ENCODE measurements at places on chromosomes 1 and 21.

- H3K4me1 ChIP-seq: no peaks in the 10 kb centered on the region
- no peak overlapping the region for H3K4me3 ChIP-seq
- no peak for DNase-seq
- H3K27ac ChIP-seq: no peak overlapping the region
- no peaks in the 10 kb centered on the region for H3K27me3 ChIP-seq
These were observed 492.6 kb downstream of the KCNT2 start for GRCh38 chr1:196115646-196116045.

- peaks cover 12% of the 10 kb centered on the region for H3K27me3 ChIP-seq
- H3K36me3 ChIP-seq: no peaks in the 10 kb centered on the region
- H3K27ac ChIP-seq: no peak overlapping the region
- no peak for DNase-seq
- H3K4me3 ChIP-seq: no peak overlapping the region
- no peaks in the 10 kb centered on the region for H3K4me1 ChIP-seq
These were observed 23.2 kb upstream of the BECN2 start for GRCh38 chr1:241934201-241934848.

DNA sequence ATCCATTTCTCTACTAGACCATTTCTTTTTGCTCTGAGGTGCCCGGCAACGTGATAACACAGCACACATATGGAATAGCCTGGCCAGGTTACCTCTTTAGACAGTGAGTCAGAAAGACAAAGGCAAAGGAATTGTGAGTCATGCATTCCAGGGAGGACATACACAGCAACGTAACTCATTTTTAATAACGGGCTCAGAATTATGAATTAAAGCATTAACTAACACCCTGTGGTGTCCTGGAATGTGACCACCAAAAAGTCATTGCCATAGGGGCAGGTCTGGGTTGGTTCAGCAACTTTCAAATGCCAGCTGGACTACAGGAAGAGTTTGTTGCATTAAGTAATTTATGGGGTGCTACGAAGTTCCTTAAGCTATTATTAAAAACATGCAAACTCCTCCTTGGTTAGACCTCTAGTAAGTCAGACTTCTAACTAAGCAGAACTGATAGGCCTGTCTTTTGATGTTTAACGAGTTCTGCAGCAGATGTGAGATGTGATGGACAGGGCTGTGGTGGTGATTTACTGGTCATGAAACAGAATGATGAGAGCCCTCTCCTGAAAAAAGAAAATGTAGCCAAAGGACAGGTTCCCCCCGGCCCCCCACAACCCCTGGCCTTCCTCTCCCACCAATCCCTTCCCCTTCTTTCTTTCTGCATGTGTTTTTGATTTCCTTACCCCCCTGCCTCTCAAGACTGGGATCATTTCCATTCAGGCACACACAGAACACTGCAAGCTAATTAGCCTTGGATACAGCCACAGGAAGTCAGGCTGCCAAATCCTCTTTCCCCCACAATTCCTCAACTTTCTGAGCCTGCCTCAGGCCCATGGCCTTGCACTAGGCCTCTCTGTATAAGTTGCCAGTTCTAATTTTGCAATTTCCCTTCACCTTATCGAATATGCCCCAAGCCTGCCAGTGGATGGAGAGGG, 88.9 kb upstream of the HAO2 start:
- no peaks in the 10 kb centered on the region for H3K4me1 ChIP-seq
- no peaks in the 10 kb centered on the region for H3K36me3 ChIP-seq
- no peaks in the 10 kb centered on the region for H3K27me3 ChIP-seq
- no peak overlapping the region for H3K4me3 ChIP-seq
- DNase-seq: no peak

GRCh38 chr21:46545911-46546310, 59.0 kb downstream of the S100B start:
- no peak overlapping the region for H3K27ac ChIP-seq
- no peaks in the 10 kb centered on the region for H3K27me3 ChIP-seq
- H3K4me1 ChIP-seq: peaks cover 73% of the 10 kb centered on the region
- DNase-seq: no peak
- peaks cover 12% of the 10 kb centered on the region for H3K36me3 ChIP-seq

GRCh38 chr1:223312705-223313414, 51.1 kb downstream of the SUSD4 start:
- H3K27ac ChIP-seq: no peak overlapping the region
- no peak for DNase-seq
- no peaks in the 10 kb centered on the region for H3K27me3 ChIP-seq
- peaks cover 3% of the 10 kb centered on the region for H3K36me3 ChIP-seq

DNA sequence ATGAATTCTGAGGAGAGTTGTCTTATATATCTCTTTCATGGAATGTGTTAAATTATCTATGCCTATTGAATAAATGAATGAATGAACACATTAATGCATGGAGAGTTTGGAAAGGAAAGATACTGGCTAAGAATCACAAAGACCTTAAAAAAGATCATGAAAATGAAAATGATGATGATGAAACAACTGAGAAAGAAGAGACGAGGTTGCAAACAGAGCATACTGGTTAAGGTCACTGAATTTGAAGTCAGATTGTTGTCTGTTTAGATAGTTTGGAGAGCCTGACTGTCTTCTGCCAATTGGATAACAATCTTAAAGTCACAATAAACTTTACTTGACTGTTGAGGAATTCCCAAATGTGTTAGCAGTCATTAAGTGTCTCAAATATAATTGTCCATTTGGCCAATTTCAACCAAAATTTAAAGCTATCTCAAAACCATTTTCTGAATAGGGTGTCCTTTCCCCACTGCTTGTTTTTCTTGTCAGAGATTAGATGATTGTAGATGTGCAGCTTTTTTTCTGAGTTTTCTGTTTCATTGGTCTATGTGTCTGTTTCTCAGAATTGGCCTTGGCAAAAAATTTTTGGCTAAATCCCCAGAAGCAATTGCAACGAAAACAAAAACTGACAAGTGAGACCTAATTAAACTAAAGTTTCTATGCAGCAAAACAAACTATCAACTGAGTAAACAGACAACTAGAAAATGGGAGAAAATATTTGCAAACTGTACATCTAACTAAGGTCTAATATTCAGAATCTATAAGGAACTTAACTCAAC, 132.2 kb downstream of the PTGER3 start:
- no peak for DNase-seq
- H3K4me1 ChIP-seq: no peaks in the 10 kb centered on the region
- H3K27me3 ChIP-seq: no peaks in the 10 kb centered on the region
- no peak overlapping the region for H3K4me3 ChIP-seq

DNA sequence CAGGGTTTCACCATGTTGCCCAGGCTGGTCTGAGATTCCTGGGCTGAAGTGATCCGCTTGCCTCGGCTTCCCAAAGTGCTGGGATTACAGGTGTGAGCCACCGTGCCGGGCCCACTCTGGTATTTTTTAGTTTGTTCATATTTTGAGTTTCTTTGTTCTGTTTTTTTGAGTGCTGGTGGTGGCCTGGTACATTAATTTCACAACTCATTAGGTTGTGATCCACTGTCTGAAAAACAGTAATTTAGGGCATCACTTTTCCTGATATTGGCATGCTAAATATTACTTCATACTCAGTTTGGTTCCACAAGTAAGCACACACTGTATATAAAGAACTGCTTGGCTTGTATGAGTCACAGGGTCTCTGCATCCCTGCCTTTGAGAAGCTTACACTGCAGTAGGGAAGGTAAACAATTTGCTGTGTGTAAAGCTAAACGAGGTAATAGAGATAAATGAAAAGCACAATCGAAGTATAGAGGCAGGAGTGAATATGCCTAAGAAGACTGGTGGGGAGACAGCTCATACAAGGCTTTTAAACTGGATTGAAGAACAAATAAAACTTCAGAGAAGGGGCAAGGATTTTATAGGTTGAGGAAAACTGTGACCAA, 7.7 kb downstream of the SNX27 start:
- DNase-seq: no peak
- peaks cover 17% of the 10 kb centered on the region for H3K36me3 ChIP-seq
- H3K4me1 ChIP-seq: peaks cover 37% of the 10 kb centered on the region
- no peaks in the 10 kb centered on the region for H3K27me3 ChIP-seq

DNA sequence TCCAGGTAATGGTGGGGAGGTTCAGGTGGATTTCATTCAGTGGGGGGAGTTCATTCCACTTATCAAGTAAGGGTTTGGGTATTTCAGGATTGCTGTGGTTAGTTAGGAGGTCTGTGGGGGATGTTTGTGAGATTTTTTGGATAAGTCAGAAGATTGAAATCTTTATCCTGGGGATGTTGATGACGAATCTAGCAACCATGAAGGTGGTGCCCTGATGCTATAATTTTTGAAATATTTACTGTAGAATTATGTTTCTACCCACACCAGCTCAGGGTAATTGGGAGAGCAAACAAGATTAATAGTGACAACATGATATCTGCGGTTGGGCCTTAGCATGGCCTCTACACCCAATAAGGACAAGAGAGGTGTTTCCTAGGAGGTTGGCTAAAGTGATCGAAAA, 28.3 kb downstream of the SUCO start:
- no peak for DNase-seq
- H3K4me3 ChIP-seq: no peak overlapping the region
- H3K36me3 ChIP-seq: peaks cover 52% of the 10 kb centered on the region
- no peak overlapping the region for H3K27ac ChIP-seq

- no peak overlapping the region for H3K4me3 ChIP-seq
- H3K27ac ChIP-seq: no peak overlapping the region
- no peaks in the 10 kb centered on the region for H3K36me3 ChIP-seq
- H3K27me3 ChIP-seq: peaks cover 14% of the 10 kb centered on the region
- H3K4me1 ChIP-seq: no peaks in the 10 kb centered on the region
- DNase-seq: no peak
These were observed 11.7 kb upstream of the MAP3K21 start for GRCh38 chr1:233315718-233316301.

DNA sequence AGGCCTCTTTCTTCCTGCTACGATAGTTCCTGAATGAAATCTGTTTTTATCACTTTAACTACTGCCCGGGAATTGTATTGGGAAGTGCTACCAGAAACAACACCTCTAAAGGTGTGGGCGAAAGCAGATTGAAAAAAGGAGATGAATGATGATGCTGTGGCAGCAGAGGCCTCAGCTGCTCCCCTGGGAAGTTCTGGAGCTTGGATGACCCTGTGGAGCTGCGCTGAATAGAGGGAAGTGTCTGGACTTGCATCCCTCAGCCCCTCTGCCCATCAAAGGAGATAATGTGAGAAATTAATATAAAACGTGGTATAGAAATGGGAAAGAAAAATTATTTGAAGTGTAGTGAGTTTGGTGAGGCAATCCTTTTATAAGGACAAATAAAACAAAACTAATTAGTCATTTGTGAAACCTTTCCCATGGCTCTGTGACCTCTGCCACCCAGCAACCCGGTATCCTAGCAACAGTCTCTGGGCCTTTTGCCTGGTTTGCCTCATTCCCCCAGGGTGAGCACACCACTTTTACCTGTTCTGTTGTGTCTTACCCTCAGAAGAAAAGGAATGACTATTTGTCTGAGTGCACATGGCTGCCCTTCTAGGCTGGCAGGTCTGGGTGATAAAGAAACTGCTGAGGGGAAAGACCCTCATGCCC, 21.3 kb downstream of the OVAAL start:
- H3K36me3 ChIP-seq: no peaks in the 10 kb centered on the region
- DNase-seq: no peak
- H3K27ac ChIP-seq: no peak overlapping the region
- peaks cover 7% of the 10 kb centered on the region for H3K27me3 ChIP-seq

DNA sequence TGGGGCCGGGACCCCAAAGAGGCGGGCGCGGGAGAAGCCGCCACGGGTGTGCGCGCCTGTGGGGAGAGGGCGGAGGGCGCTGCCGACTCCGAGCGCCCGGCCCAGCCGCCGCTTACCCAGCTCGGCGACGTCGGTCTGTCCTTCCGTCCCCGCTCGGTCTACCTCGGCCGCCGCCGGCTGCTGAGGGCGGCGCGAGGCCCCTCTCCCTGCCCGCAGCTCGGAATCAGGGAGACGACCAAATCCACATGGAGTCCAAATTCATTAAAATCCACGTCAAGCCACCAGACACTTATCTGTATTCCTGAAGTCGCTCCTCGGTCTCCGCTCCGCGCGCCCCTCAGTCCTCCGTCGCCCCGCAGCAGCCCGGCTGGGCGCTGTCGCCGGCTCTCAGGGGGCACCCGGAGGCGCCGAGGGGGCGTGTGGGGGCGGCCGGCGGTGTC, 637 bp downstream of the PLXNA2 start:
- H3K4me1 ChIP-seq: peaks cover 19% of the 10 kb centered on the region
- H3K4me3 ChIP-seq: peak overlapping the region; percentile 91
- DNase-seq: peak; percentile 16
- peaks cover 5% of the 10 kb centered on the region for H3K27me3 ChIP-seq

DNA sequence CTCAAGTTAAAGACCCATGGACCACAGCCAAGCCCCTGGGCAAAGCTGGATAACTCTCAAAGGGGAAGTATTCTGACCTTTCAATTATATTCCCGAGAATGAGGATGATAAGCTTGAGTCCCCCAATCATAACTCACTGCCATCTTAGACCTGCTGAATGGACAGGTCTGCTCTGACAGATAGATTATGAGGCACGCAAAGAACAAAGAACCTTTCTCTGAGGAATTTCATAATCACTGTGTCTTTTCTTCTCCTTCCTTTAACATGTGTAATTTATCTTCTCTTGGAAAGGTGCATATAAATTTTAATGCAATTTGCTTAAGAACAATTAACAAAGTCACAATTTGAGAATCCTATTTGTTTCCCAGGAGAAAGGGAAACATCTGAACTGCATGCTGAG, 22.0 kb downstream of the PIGM start:
- H3K36me3 ChIP-seq: no peaks in the 10 kb centered on the region
- no peak overlapping the region for H3K4me3 ChIP-seq
- no peak overlapping the region for H3K27ac ChIP-seq
- no peaks in the 10 kb centered on the region for H3K4me1 ChIP-seq

GRCh38 chr21:28513428-28513827, 479.2 kb downstream of the LTN1 start:
- no peak overlapping the region for H3K27ac ChIP-seq
- no peaks in the 10 kb centered on the region for H3K27me3 ChIP-seq
- H3K4me1 ChIP-seq: no peaks in the 10 kb centered on the region
- H3K4me3 ChIP-seq: no peak overlapping the region
- no peak for DNase-seq

GRCh38 chr1:92483610-92484471, 2.9 kb downstream of the GFI1 start:
- H3K27me3 ChIP-seq: no peaks in the 10 kb centered on the region
- peaks cover 15% of the 10 kb centered on the region for H3K36me3 ChIP-seq
- H3K4me1 ChIP-seq: peaks cover 48% of the 10 kb centered on the region
- DNase-seq: no peak

- H3K4me3 ChIP-seq: no peak overlapping the region
- H3K27ac ChIP-seq: no peak overlapping the region
- no peaks in the 10 kb centered on the region for H3K27me3 ChIP-seq
- DNase-seq: no peak
- no peaks in the 10 kb centered on the region for H3K36me3 ChIP-seq
These were observed 18.7 kb upstream of the PLA2G2E start for GRCh38 chr1:19942088-19942487.

- no peaks in the 10 kb centered on the region for H3K27me3 ChIP-seq
- no peaks in the 10 kb centered on the region for H3K4me1 ChIP-seq
- DNase-seq: no peak
- H3K36me3 ChIP-seq: peaks cover 2% of the 10 kb centered on the region
- no peak overlapping the region for H3K27ac ChIP-seq
These were observed 88.6 kb downstream of the PHTF1 start for GRCh38 chr1:113670650-113671049.

GRCh38 chr1:222786121-222786520, 28.7 kb upstream of the DISP1 start:
- no peak for DNase-seq
- no peak overlapping the region for H3K27ac ChIP-seq
- peaks cover 2% of the 10 kb centered on the region for H3K27me3 ChIP-seq
- H3K36me3 ChIP-seq: no peaks in the 10 kb centered on the region
